NAMALWA (cell line): ENCODE measurements at places on chromosomes 6 and 20.
A peak's percentile ranks its signal among the peaks of the same experiment; 100 is the strongest.

- DNase-seq, result no peak
Measured at GRCh38 chr6:154462425-154462824, 48.1 kb downstream of the CNKSR3 start.

DNA sequence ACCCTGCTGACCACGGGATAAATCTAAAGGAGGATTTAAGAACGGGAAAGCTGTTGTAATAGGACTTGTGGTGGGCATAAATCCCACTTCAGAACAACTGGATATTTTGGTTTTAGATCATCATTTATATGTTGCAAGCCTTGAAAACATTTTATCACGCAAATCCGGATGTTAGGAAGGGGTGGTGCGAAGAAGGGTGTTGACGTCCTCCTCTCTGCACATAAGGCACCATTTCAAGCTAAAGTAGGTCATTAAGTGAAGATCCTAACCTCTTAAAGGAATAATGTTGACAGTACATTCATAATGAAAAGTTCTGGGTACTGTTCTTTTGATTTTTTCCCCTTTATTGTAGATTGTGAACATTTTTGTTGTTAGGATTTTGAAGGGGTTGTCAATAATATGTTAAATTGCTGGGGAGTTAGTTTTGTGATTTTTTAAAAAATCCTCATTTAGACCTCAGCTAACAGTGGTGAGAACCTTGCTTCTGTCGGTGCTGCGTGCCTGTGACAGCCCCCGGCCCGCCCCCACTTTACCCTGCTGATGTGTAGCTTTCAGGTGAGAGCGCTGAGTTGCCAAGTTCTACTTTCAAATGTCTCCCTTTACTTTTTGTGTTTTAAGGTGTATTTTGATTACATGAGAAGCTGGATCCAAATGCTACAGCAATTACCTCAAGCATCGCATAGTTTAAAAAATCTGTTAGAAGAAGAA, 88.8 kb downstream of the MAP3K4 start:
- DNase-seq, result no peak

- no peak for DNase-seq
Measured at GRCh38 chr6:10421921-10422736, 7.3 kb upstream of the TFAP2A start.

- DNase-seq, result no peak
Measured at GRCh38 chr6:46914279-46914810, 7.4 kb downstream of the ADGRF5 start.

DNA sequence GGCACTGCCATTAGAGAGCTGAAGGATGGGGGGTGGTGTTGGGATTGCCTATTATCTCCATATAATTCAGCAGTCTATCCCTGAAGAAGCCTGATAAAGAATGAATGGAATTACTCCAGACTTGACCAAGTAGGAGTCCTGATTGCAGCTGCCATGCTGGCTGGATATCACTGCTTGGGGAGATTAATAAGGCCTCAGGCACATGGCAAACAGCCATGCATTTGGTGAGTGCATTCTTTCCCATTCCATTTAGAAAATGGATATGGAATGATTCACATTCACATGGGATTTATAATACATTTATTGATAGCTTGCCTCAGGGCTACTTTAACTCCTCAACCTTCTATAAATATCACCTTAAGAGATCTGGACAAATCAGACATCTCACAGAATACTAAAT, 49.6 kb upstream of the HLA-A start:
- DNase-seq, result no peak

- no peak for DNase-seq
Measured at GRCh38 chr6:85005494-85005893, 241.1 kb upstream of the TBX18 start.

DNA sequence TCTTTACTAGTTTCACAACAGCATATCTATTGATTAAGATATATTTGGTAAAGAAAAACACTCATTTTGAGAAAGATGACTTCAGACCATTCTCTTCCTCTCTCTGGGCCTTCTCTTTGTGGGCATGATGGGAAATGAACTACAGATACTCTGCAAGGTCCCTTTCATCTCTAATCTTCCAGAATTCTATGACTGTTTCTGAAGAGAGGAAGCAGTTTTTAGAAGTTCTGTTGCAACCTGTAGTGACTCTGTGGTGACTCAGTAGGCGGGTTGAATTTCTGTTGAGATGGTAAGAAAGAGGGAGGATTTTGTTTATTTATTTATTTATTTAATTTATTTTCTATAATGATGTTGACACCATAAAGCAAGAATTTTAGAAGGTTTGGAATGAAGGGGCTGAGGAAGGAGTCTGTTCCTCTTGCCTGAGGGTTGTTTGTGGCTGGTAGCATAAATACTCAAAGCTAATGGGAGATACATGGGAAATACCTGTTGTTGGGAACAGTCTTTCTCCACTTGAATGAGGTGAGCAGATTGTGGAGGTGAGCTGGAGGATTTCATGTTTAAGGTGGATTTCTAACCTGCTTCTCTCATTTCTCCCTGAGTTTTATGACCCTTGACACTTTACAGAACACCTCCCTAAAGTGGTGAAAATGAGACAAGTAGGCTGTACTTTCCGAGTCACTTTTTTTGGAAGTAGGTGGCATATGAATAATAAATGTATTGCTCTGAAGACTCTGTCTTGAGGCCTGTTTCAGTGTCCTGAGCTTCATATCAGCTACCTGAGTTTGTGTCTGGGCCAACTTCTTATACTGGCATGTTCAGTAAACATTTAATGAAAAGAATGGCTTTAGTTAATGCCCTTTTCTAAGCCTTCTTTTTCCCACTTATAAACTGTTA, 15.0 kb downstream of the ACSS2 start:
- DNase-seq, result no peak

- no peak for DNase-seq
Measured at GRCh38 chr6:87723170-87724078, 21.4 kb upstream of the AKIRIN2 start.

- DNase-seq, result no peak
Measured at GRCh38 chr6:93418033-93418407, 1.3 kb downstream of the EPHA7 start.

GRCh38 chr20:63314566-63315239, 21.7 kb downstream of the COL20A1 start:
- no peak for DNase-seq

- peak; percentile 69 for DNase-seq
Measured at GRCh38 chr6:157034436-157035230, 257.5 kb downstream of the ARID1B start.

DNA sequence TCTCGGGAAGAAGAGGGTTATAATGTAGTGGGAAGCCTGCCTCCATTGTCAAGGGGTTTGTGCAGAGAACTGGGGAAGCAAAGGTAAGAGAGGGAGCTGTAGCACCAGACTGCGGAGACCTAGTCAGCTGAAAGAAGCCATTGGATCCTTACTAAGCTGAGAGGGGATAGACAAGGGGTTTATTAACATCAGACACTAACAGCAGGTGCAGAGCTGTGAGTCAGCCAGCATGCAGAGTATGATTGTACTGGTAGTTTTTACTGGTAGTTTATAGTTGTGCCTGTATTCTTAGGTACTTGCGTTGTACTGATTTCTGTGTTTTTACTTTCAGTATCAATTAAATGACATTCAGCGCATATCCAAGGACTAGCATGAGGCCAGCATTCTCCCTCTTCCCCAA, 17.8 kb upstream of the COL19A1 start:
- no peak for DNase-seq

DNA sequence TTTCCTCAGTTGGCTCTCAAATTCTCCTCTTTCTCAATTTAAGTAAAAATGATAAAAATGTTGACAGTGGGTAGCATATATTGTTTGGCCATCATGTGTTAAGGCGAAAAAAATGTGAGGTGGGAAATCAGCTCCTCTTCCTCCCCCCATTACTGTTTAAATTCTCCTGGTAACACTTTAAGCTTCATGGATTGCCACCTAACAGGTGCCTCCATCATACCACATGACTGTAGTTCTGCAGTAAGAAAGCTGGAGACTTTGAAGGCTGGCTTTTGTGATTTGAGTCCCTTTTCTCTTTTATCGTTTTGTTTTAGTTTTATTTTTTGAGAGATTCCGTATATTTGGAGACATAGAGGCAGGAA, 1.2 kb downstream of the ZFAND3 start:
- DNase-seq, result peak; percentile 39

- DNase-seq, result peak; percentile 37
Measured at GRCh38 chr6:129621252-129621651, 88.7 kb downstream of the ARHGAP18 start.

DNA sequence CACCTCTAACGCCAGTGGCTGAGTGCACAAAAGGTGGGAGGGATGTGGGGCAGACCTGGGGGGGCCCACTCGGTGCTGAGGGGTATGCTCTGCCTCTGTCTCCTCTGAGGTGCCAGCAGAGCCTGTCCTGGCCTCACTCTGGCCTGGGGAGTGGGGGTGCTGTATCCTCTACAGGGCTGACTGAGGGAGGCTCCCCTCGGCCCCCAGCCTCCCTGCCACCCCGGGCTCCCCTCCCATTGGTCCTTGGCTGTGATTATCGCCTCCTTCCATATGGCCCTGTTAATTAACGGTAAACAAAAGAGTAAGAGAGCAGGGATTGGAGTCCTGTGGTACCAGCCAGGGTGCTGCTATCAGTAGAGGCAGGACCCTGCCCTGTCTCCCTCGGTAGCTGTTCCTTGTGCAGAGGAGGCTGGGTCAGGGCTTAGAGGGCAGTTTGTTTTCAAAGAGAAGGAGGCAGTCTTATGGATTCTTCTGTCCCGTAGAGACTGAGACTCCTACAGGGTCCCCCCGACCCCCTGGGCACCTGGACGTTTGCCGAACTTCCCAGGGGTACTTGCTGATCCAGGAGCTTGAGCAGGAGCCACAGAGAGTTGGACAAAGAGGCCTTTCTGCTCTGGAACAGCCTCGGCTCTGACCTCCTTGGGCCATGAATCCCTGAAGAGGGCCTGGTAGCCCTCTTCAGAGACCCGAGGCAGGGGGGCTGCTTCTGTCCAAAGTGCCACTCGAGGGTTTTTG, 1.8 kb downstream of the MYT1 start:
- no peak for DNase-seq

GRCh38 chr20:58518387-58518786, 3.2 kb upstream of the APCDD1L start:
- DNase-seq, result no peak

DNA sequence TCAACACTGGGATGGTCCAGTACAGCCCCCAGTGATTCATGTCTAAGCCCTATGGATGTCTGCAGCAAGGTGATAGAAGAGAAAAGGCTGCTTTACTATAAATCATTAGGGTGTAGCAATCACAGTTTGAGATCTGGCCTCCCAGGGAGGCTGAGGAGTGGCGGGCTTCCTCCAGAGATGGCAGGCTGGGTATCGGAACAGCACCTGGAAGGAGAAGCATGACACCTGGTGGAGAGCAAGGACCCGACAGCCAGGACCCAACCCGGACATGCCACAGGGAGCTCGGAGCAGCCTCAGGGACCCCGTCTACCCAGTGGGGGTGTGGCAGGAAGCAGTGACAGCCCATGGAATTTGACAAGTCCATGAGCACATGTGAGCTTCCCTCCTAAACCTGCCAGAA, 114.8 kb upstream of the CD93 start:
- no peak for DNase-seq

DNA sequence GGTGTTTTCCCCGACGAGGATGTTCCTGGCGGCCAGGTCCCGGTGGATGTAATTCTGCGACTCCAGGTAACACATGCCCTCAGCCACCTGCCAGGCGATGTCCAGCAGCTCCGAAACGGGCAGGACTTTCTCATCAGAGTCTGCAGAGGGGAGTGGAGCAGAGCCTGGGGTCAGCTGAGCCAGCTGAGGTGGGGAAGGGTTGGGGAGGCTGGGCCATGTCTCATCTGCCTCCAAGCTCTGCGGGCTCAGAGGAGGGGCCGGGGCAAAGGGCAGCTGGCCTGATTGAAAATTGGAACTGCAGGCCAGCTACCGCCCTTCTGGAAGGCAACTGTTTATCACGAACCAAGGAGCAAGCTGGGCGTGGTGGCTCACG, 6.4 kb downstream of the PTK6 start:
- no peak for DNase-seq

DNA sequence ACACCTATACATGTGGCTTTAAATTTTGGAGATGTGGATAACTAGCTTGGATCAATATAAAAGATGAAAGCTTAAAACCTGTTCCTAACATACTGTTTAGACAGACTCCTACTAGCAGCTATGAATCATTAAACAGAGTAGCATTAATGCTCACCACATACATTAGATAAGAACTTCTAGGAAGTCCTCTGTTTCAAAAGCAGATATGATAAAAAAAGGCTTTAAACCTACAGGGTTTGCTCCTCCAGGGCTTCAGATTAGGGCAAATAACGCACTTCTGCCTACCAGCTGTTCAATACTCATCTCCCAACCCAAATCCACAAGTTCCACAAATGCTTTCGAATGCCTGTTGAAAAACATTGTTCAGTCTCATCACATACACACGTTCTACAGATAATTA, 1.5 kb downstream of the REPS1 start:
- peak; percentile 32 for DNase-seq
